ENCODE measurements at places on chromosomes 12 and 14.

DNA sequence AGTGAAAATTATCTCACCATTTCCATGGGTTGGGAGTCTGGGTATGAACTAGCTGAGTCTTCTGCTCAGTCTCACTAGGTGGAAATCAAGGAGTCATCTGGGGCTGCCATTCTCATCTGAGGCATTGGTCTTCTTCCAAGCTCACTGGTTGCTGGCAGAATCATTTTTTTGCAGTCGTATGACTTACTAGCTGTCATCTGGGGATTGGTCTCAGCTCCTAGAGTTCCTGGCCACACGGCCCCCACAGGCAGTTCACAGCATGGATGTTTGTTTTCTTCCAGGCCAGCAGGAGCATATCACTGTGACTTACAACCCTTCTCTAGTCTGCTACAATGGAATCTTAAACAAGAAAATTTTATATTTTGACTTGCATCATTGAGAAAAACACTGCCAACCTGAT lies 18.6 kb upstream of the OR10AD1 start:
- DNase-seq = no peak

- DNase-seq = peak; percentile 84
Observed at GRCh38 chr14:21015312-21015711, 9.5 kb downstream of the NDRG2 start.

DNA sequence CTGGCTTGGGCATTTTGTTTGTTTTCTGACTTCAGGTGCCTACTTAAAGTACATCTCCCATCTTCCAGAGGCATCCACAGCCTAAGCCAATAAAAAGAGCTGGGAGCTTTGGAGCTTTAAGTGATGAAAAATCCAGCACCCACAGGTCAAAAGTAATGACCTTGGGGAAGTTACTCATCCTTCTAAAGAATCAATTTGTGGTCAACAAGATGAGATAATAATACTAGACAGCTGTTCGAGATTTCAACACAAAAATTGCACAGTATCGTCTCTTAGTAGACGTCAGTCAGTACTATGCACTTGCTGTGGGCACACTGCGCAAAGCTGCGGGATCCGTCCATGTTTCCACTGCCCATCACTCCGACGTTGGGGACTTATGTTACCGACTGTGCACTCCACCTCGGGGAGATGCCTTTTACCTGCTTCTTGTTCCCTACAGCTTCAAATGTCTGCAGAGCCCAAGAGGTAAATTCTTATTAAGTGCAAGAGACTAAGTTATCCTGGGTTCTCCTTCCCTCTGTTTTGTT lies 1.3 kb downstream of the ST8SIA1 start:
- no peak for DNase-seq

DNA sequence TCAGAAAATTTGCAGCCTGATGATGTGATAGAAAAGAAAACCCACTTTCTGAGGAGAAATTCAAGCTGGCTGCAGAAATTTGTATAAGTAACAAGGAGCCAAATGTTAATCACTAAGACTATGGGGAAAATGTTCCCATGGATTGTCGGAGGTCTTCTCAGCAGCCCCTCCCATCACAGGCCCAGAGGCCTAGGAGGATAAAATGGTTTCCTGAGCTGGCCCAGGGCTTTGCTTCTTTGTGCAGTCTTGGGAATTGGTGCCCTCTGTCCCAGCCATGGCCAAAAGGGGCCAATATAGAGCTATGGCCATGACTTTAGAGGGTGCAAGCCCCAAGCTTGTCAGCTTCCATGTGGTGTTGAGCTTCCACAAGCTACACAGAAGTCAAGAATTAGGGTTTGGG lies 335.9 kb downstream of the ATP23 start:
- DNase-seq = no peak

GRCh38 chr12:127582074-127582473 lies 684.9 kb upstream of the TMEM132C start:
- no peak for DNase-seq

DNA sequence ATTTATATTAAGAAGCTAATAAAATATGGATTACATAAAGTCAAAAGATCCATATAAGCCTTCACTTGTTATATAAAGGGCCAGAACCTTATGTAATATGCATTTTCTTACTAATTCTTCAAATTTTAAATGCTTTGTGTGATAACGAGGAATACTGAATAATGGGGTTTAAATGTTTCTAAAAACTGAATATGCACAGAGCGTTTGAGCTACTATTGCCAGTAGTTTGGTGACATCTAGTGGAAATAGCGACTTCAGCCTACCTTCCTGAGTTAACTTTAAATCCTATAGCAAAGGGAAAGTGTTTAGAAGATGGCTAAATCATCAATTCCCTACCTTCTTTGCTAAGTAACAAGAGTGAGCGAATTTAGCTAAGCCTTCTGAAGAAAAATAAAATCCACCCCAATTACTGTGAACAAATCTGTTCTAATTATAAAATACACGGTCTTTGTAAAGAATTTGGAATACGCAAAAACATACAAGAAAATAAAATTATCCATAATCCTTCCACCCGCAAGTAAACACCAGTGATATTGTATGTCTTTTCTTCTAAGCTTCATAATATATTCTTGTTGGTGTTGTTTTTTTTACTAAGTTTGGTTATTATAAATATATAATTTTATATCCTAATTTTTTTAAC lies 115.5 kb upstream of the G2E3 start:
- DNase-seq = no peak

- no peak for DNase-seq
Observed at GRCh38 chr12:132723764-132724140, 13.1 kb downstream of the PGAM5 start.

GRCh38 chr12:115710104-115710564 lies 567.4 kb downstream of the MED13L start:
- DNase-seq = peak; percentile 7

GRCh38 chr12:94650143-94651056 lies at the start of gene TMCC3:
Gene TMCC3, minus strand, starts transcription at chr12:94650557. Its CDS starts 127 bp downstream, at chr12:94650430.
- peak; percentile 75 for DNase-seq

- peak; percentile 78 for DNase-seq
Observed at GRCh38 chr12:122946690-122947341, 19.4 kb downstream of the ABCB9 start.

DNA sequence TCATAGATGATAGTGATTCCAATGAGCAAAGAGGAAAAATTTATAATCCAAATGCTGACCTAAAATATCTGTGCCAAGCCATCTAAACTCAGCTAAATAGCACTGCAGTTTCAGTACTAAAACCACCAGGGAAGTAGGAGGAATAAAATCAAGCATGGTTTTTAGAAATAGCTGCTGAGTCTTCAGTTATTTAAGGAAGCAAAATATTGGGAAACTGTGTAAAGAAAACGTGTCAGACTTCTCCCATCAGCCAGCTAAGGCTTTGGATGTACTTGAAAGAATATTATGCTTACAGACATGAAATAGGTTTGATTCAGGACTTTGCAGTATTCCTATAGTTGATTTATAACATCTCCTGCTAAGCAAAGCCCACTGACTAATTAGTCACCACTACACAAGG lies 24.7 kb downstream of the CLEC2D start:
- no peak for DNase-seq
